ENCODE measurements at places on chromosomes 2 and 18.

- DNase-seq = no peak
These were observed 87.1 kb upstream of the RAB6C start for GRCh38 chr2:129892360-129892759.

DNA sequence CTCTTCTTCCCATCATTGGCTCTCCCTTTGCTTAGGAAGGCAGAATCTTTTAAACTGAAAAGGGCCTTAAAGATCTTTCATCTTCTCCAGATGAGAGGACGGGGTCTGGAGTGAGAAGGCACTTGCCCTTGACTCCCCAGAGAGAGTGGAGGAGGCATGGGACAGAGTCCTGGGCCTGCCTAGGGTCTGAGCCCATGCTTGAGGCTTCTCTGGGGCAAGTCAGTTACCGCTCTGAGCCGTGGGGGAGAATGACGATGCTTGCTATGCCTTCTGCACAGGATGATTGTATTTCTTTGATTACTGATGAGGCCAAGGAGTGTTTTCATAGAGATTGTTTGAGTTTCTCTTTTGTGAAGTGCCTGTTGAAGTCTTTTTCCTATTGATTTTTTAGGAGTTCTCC is 921 bp downstream of the PLB1 start:
- DNase-seq = no peak

GRCh38 chr2:55926246-55926645 is 2.7 kb upstream of the EFEMP1 start:
- no peak for DNase-seq

DNA sequence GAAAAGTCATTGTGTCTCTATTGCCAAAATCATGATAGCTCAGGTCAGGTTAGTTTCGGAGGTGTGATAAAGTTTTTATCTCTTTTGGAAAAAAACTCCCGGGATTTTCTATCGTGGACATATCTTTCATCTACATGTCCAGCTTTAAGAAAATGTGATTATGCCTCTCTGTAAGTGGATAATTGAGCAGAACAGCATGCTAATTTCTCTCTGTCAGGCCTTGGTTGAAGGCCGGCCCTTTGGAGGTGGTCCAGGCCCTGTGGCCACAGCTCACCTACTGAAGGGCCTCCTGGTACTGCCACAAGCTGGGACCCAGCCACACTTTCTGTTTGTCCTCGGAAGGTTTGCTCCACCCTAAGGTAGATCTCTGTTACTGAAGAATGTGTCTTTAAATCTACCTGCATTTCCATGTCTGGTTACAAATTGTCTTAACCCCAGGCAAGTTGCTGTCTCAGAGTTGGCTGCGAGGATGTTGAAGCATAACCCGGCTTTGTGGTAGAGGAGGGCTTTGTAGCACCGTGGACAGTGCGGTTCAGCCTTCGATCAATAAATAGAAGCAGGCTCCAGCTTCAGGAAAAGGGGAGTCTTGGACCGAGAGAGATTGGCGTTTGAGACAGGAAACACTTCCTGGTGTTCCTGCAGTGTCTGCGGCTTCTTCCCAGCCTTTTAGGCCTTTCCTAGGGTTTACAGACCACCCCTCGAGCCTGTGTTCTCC is 25.5 kb downstream of the TCF7L1 start:
- no peak for DNase-seq

- peak; percentile 63 for DNase-seq
These were observed 50.5 kb downstream of the MRPL35 start for GRCh38 chr2:86249579-86250391.

DNA sequence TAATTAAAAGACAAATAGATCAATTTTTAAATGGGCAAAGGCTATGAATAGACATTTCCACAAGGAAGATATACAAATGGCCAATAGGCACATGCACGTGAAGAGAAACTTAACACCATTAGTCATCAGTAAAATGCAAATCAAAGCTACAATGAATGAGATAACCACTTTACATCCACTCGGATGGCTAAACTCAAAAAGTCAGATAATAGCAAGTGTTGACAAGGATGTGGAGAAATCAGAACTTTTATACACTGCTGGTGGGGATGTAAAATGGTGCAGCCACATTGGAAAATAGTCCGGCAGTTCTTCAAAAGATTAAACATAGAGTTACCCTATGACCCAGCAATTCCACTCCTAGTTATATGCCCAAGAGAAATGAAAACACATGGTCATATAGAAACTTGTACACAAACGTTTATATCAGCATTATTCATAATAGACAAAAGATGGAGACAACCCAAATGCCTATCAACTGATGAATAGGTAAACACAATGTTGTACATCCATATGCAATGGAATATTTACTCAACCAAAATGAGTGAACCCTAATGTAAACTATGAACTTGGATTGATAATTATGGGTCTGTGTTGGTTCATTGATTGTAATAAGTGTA is 51.1 kb downstream of the SMAD7 start:
- no peak for DNase-seq

DNA sequence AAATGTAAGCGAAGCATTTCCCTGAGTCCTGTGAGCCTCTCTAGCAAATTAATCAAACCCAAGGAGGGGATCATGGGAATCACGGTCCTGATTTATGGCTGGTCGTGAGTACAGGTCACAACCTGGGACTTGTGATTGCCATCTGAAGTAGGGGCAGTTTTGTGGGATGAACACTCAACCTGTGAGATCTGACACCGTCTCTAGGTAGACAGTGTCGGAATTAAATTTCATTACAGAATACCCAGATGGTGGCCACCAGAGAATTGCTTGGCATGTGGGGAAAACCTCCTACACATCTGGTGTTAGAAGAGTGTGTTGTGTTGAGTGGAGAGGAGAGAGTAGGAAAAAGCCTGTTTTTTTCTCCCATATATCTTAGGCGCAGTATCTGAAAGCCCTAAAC is 12.5 kb downstream of the CAPN14 start:
- no peak for DNase-seq

DNA sequence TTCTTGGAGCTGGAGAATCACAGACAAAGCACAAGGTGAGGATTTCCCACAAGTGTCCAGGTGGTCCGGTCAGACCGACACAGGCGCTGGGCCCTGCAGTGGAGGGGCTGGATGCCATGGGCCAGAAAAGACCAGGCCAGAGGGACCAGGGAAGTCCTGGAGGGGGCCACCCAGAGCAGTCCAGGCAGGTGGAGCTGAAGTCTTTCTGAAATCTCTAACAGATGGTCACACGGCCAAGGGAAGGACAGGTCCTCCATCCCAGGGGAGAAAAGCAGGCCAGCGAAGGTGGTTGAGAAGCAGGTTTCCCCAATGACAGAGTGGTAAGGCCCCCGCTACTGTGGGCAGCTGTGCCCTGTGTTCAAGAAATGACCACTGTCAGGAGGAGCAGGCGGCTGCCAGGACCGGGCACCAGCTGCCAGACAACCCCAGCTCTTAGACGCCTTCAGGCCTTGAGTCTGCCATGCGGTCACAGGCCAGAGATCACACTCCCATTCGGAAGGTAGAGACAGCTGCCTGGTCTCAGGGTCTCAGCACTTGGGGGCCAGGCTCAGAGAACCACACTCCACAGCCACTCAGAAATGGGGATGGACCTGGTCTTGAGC is 25.9 kb downstream of the HS1BP3 start:
- no peak for DNase-seq

- no peak for DNase-seq
These were observed 112.3 kb downstream of the RNF144A start for GRCh38 chr2:7029291-7030059.

DNA sequence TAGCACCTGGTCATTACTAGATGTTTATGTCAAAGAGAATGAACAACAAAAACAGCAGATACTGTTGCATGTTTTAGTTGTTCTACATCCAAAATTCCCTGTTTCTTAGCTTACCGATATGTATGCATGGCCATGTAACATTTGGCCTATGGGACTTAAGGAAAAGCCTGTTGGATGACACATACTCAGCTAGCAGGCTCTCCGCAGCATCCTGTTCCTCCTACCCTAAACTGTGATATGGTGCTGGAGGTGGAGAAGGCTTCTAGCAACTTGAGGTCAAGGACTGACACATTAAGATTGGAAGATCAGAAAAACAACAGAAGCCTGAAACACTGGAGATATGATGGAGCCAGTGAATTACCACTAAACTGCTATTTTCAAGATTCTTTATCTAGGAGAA is 537.8 kb downstream of the LRRTM4 start:
- DNase-seq = peak; percentile 29

DNA sequence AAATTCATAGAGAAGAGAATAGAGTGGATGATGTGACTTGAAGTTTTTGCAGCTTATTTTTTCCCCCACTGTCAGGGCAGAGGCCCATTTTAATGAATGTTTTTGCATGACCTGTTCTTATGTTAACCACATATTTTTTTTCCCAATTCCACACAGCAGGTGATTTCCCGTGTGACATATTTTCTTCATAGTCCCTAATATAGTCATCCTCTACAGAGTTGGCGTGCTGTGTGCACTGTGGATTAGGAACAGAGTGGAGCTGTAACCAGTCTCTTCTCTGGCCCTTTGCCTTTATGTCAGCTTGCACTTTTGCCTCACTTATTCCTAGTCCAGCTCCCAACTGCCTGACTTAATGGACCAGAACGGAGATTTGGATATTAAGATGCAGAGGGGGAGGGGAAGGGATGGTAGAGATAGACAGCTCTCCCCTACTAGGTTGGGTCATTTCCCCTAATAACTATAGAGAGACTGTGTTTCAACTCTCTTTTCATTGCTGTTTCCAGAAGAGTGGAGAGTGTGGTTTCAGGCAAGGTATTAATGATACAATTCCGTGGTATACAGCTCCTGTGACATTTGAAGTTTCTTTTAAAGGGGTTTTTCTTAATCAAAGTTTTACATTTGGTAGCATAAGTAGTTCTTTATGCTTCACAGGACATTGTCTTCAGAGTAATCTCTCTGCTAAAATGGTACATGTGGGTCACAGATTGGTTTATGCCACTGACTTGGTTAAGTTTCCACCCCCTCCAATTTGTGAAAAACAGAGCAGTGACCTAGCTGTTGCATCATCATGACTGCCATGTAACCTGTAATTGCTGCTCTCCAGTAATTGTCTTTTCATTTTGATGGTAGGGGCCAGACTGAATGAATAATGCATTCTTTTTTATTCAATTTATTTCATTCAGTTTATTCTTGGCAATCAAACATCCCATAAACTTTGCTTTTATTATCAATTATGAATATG is 161.3 kb downstream of the HAUS1 start:
- DNase-seq = no peak

- no peak for DNase-seq
These were observed 961 bp upstream of the SLC40A1 start for GRCh38 chr2:189581354-189582139.

DNA sequence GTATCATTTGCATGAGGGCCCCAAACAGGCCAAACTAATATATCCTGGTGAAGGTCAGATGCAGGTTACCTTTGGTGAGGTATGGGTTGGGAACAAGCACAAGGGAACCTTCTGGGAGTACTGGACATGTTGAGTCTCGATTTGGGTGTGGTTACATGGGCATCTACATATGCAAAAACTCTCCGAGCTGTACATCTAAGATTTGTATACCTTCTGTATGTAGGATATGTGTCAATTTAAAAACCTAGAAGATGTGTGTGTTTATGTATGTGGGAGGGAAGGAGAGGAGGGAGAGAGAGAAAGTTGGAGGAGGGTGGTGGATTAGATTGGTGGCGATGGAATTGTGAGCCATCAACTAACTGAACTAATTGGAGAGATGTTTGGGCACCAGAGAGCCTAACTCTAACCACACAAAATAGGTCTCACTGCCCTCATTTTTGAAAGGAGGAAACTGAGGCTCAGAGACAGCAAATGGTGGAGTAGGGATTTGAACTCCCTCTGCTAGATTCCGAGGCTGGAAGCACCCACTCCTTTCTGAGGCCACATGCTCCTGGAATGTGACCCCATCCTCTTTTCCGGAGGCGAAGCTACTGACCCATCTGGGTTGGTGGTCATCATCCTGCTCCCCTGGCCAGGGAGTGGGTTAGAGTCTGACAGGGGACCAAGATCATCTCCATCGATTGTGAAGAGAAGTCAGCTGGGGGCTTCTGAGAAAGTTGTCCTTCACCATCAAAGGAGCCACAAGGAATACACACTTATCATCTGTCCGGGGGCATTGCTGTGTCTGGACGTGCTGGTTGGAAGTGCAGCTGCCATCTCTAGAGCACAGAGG is 107.3 kb upstream of the MYCN start:
- DNase-seq = no peak

GRCh38 chr2:37984589-37984988 is 59.5 kb downstream of the RMDN2 start:
- DNase-seq = peak; percentile 23

- DNase-seq = no peak
These were observed 32.9 kb upstream of the SLC66A3 start for GRCh38 chr2:11122380-11122779.

GRCh38 chr2:135742325-135742757 is 686 bp downstream of the UBXN4 start:
- DNase-seq = peak; percentile 71

- peak; percentile 28 for DNase-seq
These were observed 67.8 kb upstream of the DSC1 start for GRCh38 chr18:31230495-31230894.

- DNase-seq = peak; percentile 44
These were observed 60.1 kb upstream of the RBBP8 start for GRCh38 chr18:22872900-22873537.

DNA sequence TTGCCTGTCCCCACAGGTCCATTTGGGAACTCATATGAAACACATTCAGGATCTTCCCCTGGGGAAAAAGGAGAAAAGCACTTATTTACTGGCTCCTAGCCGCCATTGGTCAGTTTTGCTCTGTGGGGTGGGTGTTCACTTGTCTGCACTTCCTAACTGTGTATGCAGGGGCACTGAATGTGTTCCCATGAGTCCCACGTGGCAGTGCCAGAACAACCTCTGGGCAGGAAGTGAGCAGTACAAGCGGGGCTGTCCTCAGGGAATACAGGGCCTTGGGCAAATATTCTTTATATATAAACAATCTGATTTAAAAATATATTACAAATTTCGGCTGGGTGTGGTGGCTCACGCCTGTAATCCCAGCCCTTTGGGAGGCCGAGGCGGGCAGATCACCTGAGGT is 21.8 kb upstream of the CTIF start:
- no peak for DNase-seq

GRCh38 chr18:71403501-71403900 is 1114.7 kb downstream of the SOCS6 start:
- DNase-seq = no peak

DNA sequence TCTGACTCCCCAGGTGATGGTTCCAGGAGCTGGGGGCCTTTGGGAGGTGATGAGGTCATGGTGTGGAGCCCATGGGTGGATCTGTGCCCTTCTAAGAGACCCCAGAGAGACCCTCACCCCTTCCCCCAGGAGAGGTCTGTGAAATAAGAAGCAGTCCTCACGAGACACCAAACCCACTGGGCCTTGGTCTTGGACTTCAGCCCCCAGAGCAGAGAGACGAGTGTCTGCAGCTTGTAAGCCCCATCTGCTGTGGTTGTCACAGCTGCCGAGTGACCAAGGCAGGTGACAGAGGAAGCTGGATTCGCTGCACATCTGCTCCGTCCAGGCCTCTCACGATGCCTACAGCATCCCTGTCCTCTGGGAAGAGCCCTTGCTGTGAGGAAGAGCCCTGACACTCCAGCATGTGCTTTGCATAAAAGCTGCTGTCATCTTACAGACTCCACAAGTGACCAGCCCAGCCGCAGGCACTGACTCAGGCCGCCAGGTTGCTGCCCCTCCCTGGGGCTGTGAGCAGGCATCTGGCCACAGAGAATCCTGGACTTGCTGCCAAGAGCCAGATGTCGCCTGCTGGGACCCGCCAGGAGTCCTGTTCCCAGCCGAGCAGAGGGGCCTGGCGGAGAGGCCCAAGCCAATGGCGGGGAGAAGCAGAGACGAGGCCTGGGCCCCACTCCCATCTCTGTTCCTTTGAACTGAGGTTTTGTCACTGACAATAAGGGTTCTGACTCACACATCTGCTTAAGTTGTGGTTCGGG is 150.8 kb downstream of the PXDN start:
- no peak for DNase-seq

GRCh38 chr2:27058210-27058609 is 6.7 kb downstream of the AGBL5 start:
- no peak for DNase-seq
